ENCODE measurements at places on chromosomes 4 and X.

GRCh38 chrX:13307041-13307440 lies 12.8 kb downstream of the ATXN3L start:
- no peak overlapping the region for H3K27ac ChIP-seq
- no peaks in the 10 kb centered on the region for H3K36me3 ChIP-seq
- ATAC-seq, result no peak
- no peaks in the 10 kb centered on the region for H3K27me3 ChIP-seq
- no peak overlapping the region for H3K4me3 ChIP-seq

- H3K27me3 ChIP-seq, result no peaks in the 10 kb centered on the region
- ATAC-seq, result no peak
- peaks cover 5% of the 10 kb centered on the region for H3K36me3 ChIP-seq
- H3K27ac ChIP-seq, result no peak overlapping the region
- no peak overlapping the region for H3K4me3 ChIP-seq
These were observed 84.7 kb downstream of the SH3BGRL start for GRCh38 chrX:81286608-81287007.

DNA sequence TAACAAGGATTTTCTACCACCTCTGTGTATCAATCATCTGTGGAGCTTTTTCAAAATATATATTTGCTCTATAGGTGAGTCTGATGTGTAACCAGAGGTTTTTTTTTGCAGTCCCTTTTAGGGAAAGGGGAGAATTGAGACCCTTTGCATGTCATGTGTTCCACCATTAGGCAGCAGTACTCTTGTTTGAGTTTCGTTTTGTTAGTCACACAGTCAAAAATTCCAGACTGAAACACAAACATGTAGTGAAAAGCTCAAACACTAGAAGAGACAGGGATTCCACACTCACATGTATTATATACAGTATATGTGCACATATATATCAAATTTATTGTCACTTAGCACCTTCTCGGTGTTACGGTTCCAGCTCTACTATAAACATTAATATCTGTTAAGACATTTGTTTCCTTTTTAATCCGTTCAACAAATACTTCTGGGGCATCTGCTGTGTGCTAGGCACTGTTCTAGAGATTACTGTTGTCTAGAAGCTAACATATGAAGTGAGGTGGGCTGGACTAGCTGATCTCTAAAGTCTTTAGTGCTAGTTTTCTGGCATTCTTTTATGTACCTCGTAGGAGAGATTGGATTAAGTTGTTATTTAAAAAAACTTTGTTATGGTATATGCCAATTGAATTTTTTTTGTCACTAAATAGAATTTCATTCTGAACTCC lies 5.5 kb downstream of the USP9X start:
- no peaks in the 10 kb centered on the region for H3K27me3 ChIP-seq
- H3K27ac ChIP-seq, result peak overlapping the region; percentile 12

DNA sequence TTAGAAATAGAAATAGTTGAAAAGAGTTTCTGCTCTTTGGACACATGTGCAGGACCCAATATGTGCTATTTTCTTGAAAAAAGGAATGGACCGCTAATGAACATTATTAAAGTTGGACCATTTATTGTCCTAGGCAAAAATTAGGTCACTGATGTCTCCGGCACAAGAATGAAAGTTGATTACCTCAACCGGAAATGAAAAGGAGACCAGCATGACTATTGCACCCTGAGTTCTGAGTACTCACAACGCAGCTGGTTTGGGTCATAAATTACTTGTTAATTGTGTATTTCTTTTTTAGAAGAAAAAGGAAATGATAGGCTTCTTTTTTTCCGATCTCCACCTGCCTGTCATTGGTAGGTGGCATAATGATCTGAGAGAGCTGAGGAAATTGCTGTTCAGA lies 232.7 kb downstream of the ARHGAP24 start:
- H3K4me3 ChIP-seq, result no peak overlapping the region
- H3K4me1 ChIP-seq, result no peaks in the 10 kb centered on the region
- H3K36me3 ChIP-seq, result no peaks in the 10 kb centered on the region
- H3K27ac ChIP-seq, result no peak overlapping the region
- ATAC-seq, result no peak

GRCh38 chr4:143346206-143346605 lies 9.5 kb downstream of the GAB1 start:
- no peaks in the 10 kb centered on the region for H3K27me3 ChIP-seq
- no peak overlapping the region for H3K27ac ChIP-seq
- ATAC-seq, result peak; percentile 36
- H3K4me1 ChIP-seq, result peaks cover 13% of the 10 kb centered on the region

- ATAC-seq, result no peak
- H3K4me1 ChIP-seq, result no peaks in the 10 kb centered on the region
- H3K27ac ChIP-seq, result no peak overlapping the region
- H3K27me3 ChIP-seq, result no peaks in the 10 kb centered on the region
- H3K36me3 ChIP-seq, result no peaks in the 10 kb centered on the region
These were observed 222.3 kb upstream of the HDX start for GRCh38 chrX:84724576-84724975.

DNA sequence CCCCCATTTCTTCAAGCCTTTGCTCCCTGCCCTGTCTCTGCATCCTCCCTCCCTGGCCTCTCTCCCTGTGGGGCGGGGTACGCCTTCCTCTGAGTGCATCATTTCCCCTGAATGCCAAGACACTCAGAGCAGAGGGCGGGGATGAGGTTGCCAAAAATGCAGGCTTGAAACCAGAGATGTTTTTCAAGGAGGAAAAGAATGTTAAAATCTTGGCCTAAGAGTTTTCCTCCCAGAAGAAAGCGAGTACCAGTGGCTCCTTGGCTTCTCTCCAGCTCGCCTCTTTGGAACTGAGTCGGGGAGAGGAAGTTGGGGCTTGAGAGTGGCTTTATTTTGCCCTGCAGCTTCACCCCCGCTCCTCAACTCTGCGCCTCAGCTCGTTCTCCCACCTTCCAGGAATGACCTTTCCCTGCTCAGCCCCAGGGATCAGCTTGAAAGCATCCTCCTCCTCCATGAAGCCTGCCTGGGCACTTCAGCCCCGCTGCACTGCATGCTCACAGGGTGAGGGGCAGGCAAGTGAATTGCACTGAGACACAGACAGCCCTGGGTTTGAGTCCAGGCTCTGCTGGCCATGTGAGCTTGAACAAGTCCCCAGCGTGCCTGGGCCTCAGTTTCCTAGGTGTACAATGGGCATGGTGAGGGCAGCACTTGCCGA lies 57.5 kb upstream of the SORCS2 start:
- H3K36me3 ChIP-seq, result no peaks in the 10 kb centered on the region
- no peaks in the 10 kb centered on the region for H3K27me3 ChIP-seq
- ATAC-seq, result peak; percentile 81
- no peak overlapping the region for H3K27ac ChIP-seq

DNA sequence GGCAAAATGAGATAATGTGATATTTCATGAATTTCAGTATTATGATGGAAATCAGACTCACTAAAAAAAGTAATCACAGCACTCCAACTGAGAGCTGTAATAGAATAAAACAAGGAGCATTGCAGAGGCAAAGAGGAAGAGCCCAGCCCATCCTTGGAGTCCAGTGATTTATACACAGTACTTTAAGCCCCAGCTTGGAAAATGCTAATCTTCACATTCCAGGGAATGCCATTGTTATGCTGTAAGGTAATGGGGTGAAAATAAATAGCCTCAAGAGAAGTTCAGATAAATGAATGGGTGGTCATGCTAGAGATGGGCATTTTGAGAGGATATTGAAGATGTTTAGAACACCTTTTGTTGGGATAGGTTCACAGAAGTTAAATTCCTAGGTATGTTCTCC lies 190.3 kb upstream of the TAPT1 start:
- H3K36me3 ChIP-seq, result no peaks in the 10 kb centered on the region
- no peaks in the 10 kb centered on the region for H3K4me1 ChIP-seq
- no peaks in the 10 kb centered on the region for H3K27me3 ChIP-seq
- no peak overlapping the region for H3K4me3 ChIP-seq
- ATAC-seq, result no peak

GRCh38 chrX:96568071-96568470 lies 116.6 kb upstream of the DIAPH2 start:
- H3K27ac ChIP-seq, result no peak overlapping the region
- H3K4me1 ChIP-seq, result no peaks in the 10 kb centered on the region
- no peak overlapping the region for H3K4me3 ChIP-seq

- H3K4me1 ChIP-seq, result no peaks in the 10 kb centered on the region
- no peak overlapping the region for H3K4me3 ChIP-seq
- no peaks in the 10 kb centered on the region for H3K27me3 ChIP-seq
- ATAC-seq, result no peak
These were observed 27.5 kb upstream of the ESX1 start for GRCh38 chrX:104282166-104282725.

DNA sequence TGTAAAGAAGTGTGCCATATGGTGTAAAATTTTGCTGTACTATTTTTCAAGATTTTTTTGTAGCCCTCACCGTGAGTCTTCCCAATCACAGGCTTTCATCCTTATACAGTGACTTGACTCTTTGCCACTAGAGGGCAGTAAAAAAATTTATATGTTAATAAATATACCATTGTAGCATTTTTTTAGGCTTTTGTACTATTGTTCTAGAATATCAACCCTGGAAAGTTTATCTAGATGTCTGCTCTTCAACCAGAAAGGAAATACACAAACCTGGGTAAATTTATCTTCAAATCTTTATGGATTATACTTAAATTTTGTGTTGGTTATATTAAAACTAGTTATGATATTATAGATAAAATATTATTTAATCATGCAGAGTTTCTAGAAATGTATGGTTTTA lies 235.3 kb downstream of the TENM3 start:
- H3K4me3 ChIP-seq, result no peak overlapping the region
- no peaks in the 10 kb centered on the region for H3K36me3 ChIP-seq
- ATAC-seq, result no peak
- H3K4me1 ChIP-seq, result no peaks in the 10 kb centered on the region
- no peaks in the 10 kb centered on the region for H3K27me3 ChIP-seq

- H3K27ac ChIP-seq, result peak overlapping the region; percentile 6
- peak; percentile 73 for ATAC-seq
- no peaks in the 10 kb centered on the region for H3K36me3 ChIP-seq
- H3K4me3 ChIP-seq, result no peak overlapping the region
These were observed 206.3 kb downstream of the ARHGAP24 start for GRCh38 chr4:85681221-85681657.

- no peak overlapping the region for H3K27ac ChIP-seq
- H3K4me3 ChIP-seq, result no peak overlapping the region
- H3K36me3 ChIP-seq, result no peaks in the 10 kb centered on the region
- no peak for ATAC-seq
These were observed 8.6 kb upstream of the PDHA1 start for GRCh38 chrX:19334945-19335626.

DNA sequence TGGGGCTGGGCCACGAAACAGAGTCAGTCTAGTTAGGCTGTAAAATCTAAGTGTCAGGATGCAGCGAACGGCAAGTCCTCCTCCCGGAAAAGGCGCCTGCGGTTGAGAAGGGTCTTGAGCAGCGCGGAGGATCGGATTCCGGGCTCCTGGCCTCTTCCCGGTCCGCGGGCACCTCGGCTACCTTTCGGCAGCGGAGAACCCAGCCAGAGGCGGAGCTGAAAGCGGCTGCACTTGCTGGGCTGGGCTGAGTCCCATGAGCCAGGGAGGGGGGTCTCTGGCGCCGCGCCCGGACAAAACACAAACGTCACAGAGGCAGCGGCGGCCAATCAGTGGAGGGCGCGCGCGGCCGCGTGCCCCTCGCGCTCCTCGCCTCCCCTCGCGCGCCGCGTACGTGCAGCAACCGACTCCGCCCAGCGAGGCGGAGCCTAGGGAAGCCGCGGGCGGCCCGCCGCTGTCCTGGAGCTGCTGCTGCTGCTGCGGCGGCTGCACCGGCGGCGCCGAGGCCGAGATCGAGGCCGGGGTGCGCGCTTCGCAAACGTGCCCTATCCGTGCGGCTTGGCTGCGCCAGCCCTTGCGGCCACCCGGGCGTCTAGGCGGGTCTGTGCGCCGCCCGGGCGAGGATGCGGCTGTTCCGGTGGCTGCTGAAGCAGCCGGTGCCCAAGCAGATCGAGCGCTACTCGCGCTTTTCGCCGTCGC lies at the start of gene PDK3:
PDK3 (plus strand) TSS at position 451 of the 696 bp plus-strand sequence; CDS start at position 621, 170 bp downstream.
- no peaks in the 10 kb centered on the region for H3K27me3 ChIP-seq
- no peaks in the 10 kb centered on the region for H3K36me3 ChIP-seq
- H3K4me1 ChIP-seq, result peaks cover 47% of the 10 kb centered on the region
- H3K4me3 ChIP-seq, result peak within 1 kb of the TSS; percentile 81
- peak; percentile 97 for ATAC-seq

GRCh38 chrX:150465881-150466775 lies 102.3 kb upstream of the MTM1 start:
- no peaks in the 10 kb centered on the region for H3K4me1 ChIP-seq
- H3K27me3 ChIP-seq, result no peaks in the 10 kb centered on the region
- no peak overlapping the region for H3K4me3 ChIP-seq
- H3K27ac ChIP-seq, result peak overlapping the region; percentile 9
- no peaks in the 10 kb centered on the region for H3K36me3 ChIP-seq

GRCh38 chrX:103480526-103480925 lies 38.8 kb downstream of the RAB40A start:
- ATAC-seq, result no peak
- H3K27me3 ChIP-seq, result no peaks in the 10 kb centered on the region
- H3K36me3 ChIP-seq, result no peaks in the 10 kb centered on the region
- H3K27ac ChIP-seq, result no peak overlapping the region

DNA sequence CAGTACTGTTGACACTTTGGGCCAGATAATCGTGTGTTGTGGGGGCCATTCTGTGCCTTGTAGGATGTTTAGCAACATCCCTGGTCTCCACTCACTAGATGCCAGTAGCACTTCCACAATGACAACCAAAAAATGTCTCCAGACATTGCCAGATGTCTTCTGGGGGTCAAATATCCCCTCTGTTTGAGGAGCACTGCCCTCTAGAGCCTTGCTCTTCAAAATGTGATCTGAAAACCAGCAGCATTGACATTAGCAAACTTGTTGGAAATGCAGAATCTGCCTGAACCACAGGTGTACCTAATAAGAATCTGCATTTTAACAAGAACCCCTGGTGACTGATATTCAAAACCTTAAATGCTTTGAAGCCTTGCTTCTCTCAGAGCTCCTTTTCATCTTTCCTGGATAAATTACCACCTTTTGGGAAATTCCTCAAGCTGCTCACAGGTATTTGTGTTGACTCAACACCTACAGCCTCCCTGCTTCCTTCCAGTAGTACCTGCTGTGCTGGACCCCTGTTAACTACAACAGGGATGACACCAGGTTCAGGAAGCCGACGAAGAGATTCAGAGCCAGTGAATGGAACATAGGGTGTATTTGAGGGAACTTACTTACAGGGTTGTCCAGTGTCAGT lies 459.0 kb upstream of the NR3C2 start:
- no peak for ATAC-seq
- no peaks in the 10 kb centered on the region for H3K27me3 ChIP-seq
- H3K27ac ChIP-seq, result no peak overlapping the region
- H3K36me3 ChIP-seq, result no peaks in the 10 kb centered on the region

DNA sequence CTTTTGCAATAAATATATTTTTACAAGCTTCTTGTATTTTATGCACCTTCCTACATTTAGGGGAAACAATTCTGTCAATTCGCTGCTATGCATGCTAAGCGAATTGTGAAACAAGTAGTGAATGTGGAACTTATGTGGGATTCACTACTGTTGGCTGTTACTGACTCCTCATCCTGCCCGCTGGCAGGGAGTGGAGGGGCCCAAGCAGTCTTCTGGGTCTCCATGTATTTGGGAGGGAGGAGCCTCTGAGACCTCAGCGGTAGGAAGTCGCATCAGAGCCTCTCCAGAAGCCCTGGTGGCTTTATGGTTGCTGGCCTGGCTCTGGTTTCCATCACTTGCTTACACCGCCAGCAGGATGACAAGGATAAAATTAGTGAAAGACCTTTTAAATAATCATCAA lies 3.7 kb upstream of the SETD7 start:
- H3K36me3 ChIP-seq, result no peaks in the 10 kb centered on the region
- H3K4me1 ChIP-seq, result peaks cover 23% of the 10 kb centered on the region
- no peaks in the 10 kb centered on the region for H3K27me3 ChIP-seq

- no peak overlapping the region for H3K27ac ChIP-seq
- no peaks in the 10 kb centered on the region for H3K4me1 ChIP-seq
- no peak overlapping the region for H3K4me3 ChIP-seq
- no peaks in the 10 kb centered on the region for H3K36me3 ChIP-seq
- no peaks in the 10 kb centered on the region for H3K27me3 ChIP-seq
- ATAC-seq, result no peak
These were observed 1157.0 kb upstream of the INTU start for GRCh38 chr4:126475730-126476129.

Measured in gastroesophageal sphincter (tissue), 4 donors.